ENCODE measurements at places on chromosomes 7 and 10. TPM values are rescaled to one million over a fixed set of nuclear protein-coding genes. Genes with fewer than 3 reads are reported as not detected.

SVIL gene
- total RNA-seq, result 0.60 TPM

KIAA1549 gene
- 9.9 TPM for total RNA-seq

DNA sequence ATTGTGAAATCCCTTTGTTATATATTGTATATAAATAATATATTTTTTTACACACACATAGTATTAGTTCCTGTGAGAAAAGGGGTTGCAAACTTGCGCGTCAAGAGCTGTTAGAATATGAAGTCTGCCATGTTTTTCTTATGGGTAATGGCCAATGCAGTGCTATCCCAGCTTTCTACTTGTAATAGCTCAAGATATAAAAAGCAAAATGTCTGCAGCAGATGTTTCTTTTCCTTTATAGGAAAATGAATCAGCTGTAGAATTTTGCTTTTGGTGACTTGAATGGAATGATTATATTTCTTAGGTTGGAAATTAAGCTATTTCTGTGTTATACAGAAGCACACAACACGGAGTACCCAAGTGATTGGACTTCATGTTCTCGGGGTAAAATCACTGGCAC is 53.3 kb upstream of the TMEM236 start:
- peaks cover 38% of the 10 kb centered on the region for H3K36me3 ChIP-seq
- DNase-seq, result no peak
- H3K27ac ChIP-seq, result no peak overlapping the region
- no peaks in the 10 kb centered on the region for H3K4me1 ChIP-seq
- H3K27me3 ChIP-seq, result no peaks in the 10 kb centered on the region

DNA sequence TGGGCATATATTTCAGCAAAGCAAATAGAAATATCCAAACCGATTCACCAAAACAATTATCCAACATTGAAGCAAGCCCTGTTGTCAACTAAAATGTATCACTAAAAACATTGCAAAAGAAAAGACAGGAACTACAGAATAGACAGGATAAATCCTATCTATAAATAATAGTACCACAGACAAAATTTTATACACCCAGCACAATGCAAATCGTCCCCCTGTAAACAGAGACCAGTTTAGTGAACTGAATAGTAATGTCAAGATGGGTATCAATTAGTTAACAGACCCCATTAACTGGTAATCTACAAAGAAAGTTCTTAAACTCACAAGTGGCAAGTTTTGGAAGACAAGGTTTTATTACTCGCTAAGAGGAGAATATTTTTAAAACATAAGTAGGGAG is 4.0 kb downstream of the ZC3HAV1 start:
- DNase-seq, result no peak
- H3K27ac ChIP-seq, result no peak overlapping the region
- H3K4me1 ChIP-seq, result peaks cover 38% of the 10 kb centered on the region
- no peak overlapping the region for H3K4me3 ChIP-seq
- H3K27me3 ChIP-seq, result no peaks in the 10 kb centered on the region

DNA sequence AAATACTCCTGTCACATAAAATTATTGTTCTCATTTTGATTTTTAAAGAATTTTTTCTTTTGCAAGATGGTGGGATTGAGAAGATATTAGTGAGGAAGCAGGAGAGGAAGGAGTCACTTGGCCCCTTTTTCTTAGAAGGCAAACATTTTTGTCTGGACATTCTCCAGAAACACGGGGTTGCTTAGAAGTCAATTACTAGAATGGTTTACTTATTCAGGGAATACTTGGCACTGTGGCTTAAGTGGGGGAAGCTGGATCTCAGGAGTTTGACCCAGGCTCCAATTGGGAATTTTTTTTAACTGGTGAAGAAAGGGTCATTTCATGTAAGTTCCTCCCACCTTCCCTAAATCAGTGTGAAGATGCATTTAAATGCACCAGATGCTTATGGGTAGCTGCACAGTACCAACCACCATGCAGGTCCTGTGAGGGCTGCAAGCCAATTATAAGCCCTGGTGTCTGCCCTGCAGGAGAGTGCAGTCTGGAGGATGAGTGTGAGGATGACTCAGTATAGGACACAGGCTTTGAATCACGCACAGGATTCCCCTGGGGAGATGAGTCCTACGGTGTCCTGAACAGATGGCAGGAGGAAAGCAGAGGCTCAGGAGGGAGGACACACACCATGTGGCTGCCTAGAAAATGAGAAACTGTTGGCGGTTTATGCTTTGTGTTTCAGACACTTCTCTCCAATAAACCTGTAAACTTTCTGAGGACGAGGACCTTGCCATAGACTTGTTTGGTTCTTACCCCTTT is 299.1 kb downstream of the PLXNA4 start:
- DNase-seq, result peak; percentile 21
- H3K4me1 ChIP-seq, result no peaks in the 10 kb centered on the region
- peaks cover 3% of the 10 kb centered on the region for H3K27me3 ChIP-seq
- no peak overlapping the region for H3K27ac ChIP-seq
- H3K4me3 ChIP-seq, result no peak overlapping the region
- H3K36me3 ChIP-seq, result no peaks in the 10 kb centered on the region

DNA sequence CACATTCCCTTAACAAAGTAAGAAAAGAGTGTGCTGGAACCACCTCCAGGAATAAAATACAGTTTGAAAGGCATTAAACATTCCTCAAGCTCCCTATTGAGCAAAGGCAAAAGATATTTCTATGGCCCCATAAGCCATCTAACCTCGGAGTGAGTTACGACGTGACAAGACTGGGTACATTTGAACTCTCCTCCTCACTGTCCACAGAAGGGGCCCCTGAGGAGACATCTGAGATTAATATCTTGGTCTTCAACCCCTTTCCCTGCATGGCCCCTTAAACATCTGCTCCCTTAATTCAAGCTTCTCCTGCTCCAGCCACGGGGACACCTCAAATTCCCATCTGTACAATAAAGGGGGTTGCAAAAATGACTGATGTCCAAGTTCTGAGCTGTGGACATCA is 526 bp downstream of the GIMAP1 start:
- no peaks in the 10 kb centered on the region for H3K36me3 ChIP-seq
- no peak for DNase-seq

DNA sequence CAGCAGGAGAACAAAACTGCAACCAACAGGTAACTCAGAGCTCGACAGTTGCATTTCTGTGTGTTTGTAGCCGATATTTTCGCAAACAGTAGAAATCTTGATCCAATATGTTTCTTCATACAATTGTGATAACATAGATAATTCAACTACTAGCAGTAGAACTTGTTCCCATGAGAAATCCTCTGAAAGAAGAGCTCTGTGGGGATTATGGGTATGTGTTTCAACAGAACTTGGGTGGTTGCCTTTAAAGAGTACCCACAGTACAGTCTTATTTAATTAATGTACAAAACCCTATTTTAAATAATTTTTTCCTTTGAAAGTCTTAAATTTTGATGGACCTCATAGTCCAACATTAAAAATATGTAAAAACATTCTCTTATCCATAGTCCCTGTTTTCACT is 266.1 kb downstream of the PARD3 start:
- no peak overlapping the region for H3K27ac ChIP-seq
- H3K36me3 ChIP-seq, result no peaks in the 10 kb centered on the region
- no peak overlapping the region for H3K4me3 ChIP-seq

DNA sequence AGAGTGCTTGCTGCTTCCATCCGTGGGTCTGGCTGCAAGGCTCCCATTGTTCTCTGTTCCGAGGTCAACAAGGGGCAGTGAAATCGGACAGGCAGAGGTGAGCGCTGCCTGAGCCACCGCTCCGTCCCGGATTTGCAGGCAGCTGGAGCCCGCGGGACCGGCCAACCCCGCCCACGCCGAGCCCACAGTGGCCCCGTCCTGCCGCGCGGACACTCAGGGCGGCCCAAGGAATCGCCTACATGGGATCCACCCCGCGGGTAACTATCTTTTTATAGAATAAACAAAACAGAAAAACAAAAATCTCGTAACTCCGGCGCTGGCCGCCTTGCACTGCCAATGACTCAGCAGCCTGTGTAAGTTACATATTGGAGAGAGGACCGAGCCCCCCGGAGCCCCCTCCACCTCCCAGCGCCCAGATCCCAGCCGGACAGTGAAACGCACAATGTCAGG is 1.9 kb downstream of the BNIP3 start:
- peak; percentile 35 for DNase-seq
- H3K4me1 ChIP-seq, result peaks cover 46% of the 10 kb centered on the region
- no peaks in the 10 kb centered on the region for H3K27me3 ChIP-seq
- peaks cover 27% of the 10 kb centered on the region for H3K36me3 ChIP-seq
- peak overlapping the region; percentile 84 for H3K27ac ChIP-seq

GRCh38 chr7:80622541-80622940 is 15.9 kb upstream of the CD36 start:
- DNase-seq, result peak; percentile 39
- H3K27me3 ChIP-seq, result no peaks in the 10 kb centered on the region
- H3K4me1 ChIP-seq, result peaks cover 47% of the 10 kb centered on the region

- H3K4me3 ChIP-seq, result no peak overlapping the region
- DNase-seq, result no peak
- H3K27me3 ChIP-seq, result peaks cover 1% of the 10 kb centered on the region
- no peaks in the 10 kb centered on the region for H3K36me3 ChIP-seq
- H3K4me1 ChIP-seq, result peaks cover 44% of the 10 kb centered on the region
- no peak overlapping the region for H3K27ac ChIP-seq
Observed at GRCh38 chr7:52961084-52961483, 74.3 kb upstream of the POM121L12 start.

- no peaks in the 10 kb centered on the region for H3K27me3 ChIP-seq
- DNase-seq, result no peak
- no peak overlapping the region for H3K4me3 ChIP-seq
Observed at GRCh38 chr10:20147684-20148083, 331.5 kb downstream of the PLXDC2 start.
